HEK293T (cell line): ENCODE measurements at places on chromosomes 11 and 22.
A peak's percentile ranks its signal among the peaks of the same experiment; 100 is the strongest.

DNA sequence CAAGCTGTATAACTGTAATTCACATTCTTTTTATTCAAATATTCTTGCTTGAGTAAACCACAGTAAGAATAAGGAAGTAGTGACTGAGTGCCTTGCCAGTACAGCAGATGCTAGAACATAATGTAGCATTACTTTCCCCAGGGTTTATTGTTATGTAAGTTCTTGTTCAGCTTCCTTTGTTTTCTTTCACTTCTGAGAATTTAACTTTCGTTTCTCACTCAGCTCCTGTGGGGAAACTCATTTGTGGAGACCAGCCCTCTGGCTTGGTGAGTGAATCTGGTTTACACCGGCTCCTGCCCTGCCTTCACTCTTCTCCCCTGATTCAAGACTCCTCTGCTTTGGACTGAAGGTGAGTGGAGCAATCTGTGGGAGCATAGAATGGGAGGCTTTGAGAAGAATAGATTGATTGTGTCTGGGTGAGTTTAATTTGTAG, at the start of gene TRIM22:
TSS of gene TRIM22 (plus strand) at position 240 of the 433 bp plus-strand sequence. CDS start 6,443 bp downstream, outside the sequence.
- no peak for DNase-seq

- no peak for DNase-seq
Observed at GRCh38 chr11:131077340-131077739, 161.1 kb upstream of the SNX19 start.

GRCh38 chr11:69171476-69172240, 15.9 kb downstream of the SMIM38 start:
- DNase-seq, result no peak

DNA sequence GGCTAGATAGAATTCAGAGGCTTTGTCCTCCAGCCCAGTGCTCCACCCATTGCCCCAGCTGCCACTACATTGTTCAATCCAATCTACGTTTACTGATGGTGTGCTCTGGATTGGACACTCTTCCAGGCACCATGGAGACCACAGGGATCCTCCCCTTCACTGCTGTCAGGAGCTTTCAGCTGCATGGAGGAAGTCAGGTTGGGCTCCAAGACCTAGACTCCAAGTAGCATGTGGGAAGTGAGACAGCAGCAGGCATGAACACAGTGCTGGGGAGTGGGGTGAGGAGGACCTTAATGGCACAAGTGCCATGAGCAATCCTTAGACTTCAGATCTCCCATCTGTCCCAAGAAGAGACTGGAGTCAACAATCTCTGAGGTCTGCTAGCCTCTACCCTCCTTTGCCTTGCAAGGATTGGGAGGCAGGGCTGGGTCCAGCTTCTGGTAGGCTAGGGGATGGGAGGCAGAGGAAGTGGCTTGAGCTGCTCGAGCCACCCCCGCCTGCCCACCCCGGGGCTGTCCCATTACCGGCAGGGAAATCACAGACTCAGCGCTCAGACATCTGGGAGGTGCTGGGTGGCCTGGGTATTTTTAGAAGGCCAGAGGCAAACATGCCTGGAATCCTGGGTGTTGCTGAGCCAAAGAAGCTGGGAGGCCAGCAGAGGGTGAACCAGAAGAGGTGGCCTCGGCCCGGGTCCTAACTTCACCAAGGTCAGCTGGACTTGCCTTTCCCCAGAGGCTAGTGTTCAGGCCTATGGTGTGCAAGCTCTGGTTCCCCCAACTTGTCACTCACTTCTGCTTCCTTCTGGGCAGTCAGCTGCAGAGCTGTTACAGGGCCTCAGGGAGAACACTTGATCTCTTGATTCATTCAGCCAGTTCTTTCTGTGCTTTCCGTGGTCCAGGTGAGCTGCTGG, 15.2 kb upstream of the FCHSD2 start:
- DNase-seq, result no peak

GRCh38 chr22:37818409-37819104, 4.6 kb upstream of the GALR3 start:
- no peak for DNase-seq

DNA sequence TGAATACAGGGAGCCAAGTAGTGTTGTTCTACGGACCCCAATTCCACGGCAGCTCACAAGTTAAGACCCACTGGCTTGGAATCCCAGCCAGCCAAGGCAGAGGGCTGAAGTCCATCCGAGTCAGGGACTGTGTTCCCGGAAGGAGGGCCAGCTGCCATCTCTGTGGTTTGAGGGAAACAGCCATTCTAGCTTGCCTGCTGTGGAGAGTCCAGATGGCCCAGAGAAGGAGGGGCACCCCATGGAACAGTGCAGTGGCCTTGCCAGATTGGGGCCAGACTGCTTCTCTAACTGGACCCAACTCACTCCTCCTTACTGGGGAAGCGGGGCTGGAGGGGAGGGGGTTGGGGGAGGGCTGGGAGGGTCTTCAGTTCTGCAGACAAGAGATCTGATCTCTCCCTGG, 156.4 kb downstream of the FAM181B start:
- no peak for DNase-seq

- DNase-seq, result no peak
Observed at GRCh38 chr11:75133976-75134375, 16.9 kb upstream of the SLCO2B1 start.

GRCh38 chr22:39722501-39722900, 151.9 kb downstream of the CACNA1I start:
- no peak for DNase-seq

GRCh38 chr11:121463689-121464335, 11.0 kb upstream of the SORL1-AS1 start:
- DNase-seq, result no peak

- DNase-seq, result peak; percentile 21
Observed at GRCh38 chr11:94597896-94598295, 30.7 kb downstream of the PIWIL4 start.

GRCh38 chr11:112532506-112532905, 271.8 kb upstream of the PLET1 start:
- no peak for DNase-seq

DNA sequence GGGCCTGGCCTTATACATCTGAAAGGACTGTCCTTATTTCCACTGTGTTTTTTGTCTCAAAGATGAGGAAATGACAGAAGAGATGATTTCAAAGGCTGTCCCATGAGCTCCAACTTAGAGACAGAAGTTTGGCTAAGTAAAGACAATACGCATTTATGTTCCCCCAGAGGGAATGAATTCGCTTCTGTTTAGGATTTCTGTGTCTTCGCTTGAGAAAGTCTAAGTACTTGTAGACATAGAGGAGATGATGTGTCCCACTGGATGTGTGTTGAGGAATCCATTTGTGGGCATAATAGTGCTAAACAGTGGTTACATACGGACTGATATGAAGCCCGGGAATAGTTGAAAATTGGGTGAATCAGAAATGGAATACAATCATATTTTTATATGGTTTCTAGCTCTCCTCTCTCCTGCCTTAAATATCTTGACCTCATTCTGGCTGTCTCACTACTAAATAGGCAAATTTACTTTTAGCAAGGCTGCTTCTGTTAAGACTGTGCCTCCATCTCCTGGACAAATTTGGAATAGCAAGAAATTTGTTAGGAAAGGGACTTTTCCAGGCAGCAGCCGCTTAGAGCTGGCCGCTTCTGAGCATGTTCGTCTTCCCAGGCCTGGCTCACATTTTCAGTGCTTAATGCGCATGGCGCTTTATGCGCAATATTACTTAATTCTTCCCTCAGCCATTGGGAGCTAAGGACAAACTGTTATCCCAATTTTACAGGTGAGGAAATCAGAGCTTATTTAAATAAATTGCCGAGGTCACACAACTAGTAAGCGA, 1.9 kb upstream of the PEX26 start:
- DNase-seq, result peak; percentile 79

- DNase-seq, result no peak
Observed at GRCh38 chr11:20049231-20049630, 111.0 kb downstream of the DBX1 start.

GRCh38 chr11:115368616-115369015, 135.6 kb downstream of the CADM1 start:
- no peak for DNase-seq

- DNase-seq, result no peak
Observed at GRCh38 chr11:108536783-108537182, 38.6 kb upstream of the POGLUT3 start.

DNA sequence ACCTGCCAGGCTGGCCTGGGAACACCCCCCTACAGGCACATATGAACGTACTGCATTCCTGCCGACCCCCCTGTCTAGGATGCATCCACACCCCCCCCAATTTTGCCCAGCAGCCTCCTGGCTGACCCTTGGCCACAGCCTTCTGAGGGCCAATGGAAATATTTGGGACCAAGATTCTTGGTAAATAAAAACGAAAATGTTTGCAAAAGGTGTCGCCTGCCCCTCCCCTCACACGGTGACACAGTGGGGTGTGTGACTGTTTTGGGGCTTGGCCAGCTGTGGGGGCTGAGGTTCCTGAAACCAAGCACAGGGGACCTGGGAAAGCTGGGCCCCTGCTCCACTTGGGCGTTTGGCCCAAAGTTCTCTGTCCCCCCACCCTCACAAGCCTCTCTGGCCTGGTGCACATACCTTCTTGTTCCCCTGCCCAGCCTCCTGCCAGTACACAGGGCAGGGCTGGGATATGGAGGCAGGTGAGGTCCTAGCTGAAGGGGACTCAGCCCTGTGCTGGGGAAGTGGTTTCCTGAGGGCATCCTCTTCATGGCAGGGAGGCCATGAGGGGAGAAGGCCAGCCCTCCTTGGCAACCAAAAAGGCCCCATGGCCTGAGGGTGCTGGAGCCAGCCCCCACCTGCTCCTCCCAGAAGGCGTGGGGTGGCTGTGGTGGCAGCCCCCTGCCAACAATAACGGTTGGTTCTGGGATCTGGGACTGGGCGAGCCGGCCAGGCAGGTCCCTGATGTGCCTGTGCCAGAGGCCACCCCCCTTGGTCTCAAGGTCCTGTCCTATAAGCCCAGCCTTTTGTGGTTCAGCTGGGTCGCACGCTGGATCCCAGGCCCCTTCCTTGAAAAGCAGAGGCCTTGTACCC, 2.1 kb upstream of the CRACR2B start:
- no peak for DNase-seq

GRCh38 chr22:42604403-42604802, 10.3 kb downstream of the POLDIP3 start:
- no peak for DNase-seq

GRCh38 chr11:77101043-77101537, 1.6 kb upstream of the OMP start:
- peak; percentile 49 for DNase-seq

DNA sequence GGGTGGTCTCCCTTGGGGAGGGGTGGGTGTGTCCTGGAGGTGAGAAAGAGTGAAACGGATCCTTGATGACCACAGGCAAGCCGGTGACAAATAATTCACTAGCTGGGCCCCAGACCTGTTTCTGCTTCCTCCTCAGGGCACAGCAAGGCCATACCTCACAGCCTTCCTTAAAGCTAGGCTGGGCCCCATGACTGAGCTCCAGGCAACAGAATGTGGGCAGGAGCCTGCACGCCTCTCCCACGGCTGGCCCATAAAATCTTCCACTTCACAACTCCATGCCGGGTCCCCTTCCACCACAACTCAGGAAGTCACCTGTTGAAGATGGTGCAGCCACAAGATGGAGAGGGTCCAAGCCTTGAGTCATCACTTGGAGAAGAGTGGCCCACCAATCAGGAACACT, 23.9 kb downstream of the SLC22A12 start:
- no peak for DNase-seq

DNA sequence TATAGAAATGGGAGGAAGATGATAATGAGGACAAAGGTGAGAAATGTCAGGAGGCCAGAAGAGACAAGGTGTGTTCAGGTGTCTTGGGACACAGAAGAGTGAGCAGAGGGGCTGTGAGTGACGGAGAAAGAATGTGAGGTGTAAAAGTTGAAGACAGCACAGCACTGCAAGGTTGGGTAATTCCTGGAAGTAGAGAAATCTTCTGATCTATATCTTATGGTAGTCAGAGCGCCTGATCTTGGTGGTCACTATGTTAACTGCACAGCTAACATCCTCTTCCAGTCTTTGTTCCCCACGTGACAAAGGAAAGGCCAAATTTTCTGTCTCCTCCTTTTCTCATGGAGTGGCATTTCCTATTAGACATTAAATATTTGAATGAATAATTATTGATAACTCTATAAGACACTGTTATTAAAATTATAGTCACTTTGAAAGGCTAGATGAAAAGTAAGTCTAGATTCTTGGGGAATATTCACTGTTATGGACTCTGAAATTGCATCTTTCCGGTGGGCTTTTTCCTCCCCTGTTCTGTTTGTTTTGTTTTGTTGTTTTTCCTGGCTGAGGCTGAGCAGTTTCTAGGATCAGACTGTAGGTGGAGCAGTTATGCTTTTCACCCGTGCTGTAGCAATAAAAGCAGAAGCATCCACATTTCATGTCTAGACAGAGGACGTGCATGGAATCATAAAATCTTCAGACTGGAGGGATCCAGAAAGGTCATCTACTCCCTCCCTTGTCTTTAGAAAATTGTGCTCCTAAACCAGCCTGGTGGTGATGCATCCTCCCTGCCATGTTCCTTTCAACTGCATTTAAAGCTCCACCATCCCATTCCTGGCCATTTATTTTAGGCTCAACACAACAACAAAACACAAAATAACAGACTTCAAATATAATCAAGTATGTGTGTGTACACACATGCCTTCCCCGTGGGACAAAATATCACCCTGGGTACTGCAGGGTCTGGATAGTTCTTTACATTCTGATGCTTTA, 26.6 kb downstream of the SC5D start:
- DNase-seq, result peak; percentile 63

DNA sequence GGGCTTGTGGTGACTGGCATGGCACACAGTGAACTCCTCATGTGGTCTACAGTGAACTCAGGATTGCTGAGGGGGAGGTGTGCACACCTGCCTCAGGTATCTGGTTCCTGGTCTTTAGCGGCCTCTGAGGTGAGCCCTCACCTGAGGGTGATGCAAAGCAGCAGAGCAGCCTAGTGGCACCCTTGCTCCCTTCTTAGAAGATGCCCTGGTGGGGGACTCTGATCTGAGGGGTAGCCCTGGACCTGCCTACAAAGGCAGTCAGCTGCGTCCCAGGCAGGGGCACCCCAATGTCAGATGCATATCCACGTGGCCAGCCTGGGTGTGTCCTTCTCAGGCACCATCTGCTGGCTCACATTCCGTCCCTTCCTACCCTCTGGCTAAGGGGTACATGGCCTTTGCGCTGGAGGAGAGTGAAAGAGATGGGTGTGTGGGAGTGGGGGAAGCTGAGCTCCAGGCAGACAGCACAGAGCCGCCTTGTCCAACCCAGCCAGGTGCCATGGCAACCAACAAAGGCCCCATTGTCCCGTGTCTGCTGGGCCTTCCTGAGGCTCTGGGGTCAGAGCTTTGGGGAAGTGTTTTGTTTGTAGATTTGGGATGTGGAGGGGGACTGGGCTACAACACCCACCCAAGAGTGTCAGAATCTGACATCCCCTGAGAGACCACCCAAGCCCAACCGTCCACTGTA, 5.8 kb downstream of the PLEKHB1 start:
- DNase-seq, result no peak

GRCh38 chr22:32411402-32411801, 645 bp downstream of the RTCB start:
- DNase-seq, result peak; percentile 24

GRCh38 chr22:48263431-48263765, 1500.9 kb downstream of the TBC1D22A start:
- no peak for DNase-seq

GRCh38 chr11:37951996-37952395, 1354.0 kb upstream of the RAG2 start:
- no peak for DNase-seq

DNA sequence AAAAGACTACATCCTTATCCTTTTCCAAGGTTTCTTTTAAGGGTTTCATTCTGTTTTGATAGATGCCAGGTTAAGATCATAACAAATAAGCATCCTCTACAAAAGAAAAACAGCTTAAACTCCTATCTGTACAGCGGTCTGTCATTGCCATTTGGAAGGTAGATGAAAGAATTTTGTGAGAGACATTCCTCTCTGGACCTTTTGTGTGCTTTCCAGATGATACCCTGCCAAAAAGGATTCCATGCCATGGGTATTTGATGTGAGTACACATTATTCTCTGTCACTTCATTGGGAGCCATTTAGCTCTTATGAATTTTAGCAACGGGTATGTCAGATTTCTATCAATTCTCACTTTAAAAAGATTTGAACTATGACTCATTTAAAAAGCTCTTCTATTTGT, 153.7 kb downstream of the GRIA4 start:
- no peak for DNase-seq
